ENCODE measurements at places on chromosomes 7 and 10. TPM values are rescaled to one million over a fixed set of nuclear protein-coding genes. Genes with fewer than 3 reads are reported as not detected.

GRCh38 chr10:97974100-97974499 is 56.3 kb downstream of the CRTAC1 start:
- no peaks in the 10 kb centered on the region for H3K36me3 ChIP-seq
- DNase-seq: no peak
- H3K4me1 ChIP-seq: no peaks in the 10 kb centered on the region
- no peak overlapping the region for H3K4me3 ChIP-seq

DNA sequence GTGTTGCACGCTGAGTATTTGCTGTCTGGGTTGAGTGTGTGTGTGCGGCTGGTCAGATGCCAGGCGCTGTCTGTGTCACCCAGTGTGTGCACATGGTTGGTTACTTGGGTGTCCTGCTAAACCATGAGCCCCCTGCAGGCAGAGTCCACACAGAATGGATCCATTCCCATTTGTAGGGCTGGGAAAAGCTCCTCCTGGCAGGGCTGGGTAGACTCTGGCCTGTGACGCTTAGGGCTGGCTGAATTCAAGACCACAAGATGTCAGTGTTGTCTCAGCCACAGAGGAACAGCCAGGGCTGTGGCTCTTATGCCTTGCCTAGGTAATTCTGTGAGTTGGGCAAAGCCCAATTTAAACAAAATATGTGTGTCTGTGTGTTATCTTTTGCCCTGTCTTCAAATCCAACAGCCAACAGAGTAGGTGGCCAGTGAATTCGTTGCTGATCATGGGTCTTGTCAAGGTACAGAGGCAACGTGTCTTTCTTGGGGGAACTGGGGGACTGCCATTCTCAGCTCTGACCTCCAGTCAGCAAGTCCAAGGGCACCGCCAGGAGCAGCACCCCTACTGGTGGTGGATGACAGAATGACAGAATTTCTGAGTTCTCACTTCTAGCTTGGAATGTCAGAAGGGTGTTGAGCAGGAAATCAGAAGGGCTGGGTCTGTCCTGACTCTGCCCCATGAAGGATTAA is 285.1 kb downstream of the CCSER2 start:
- no peaks in the 10 kb centered on the region for H3K27me3 ChIP-seq
- no peaks in the 10 kb centered on the region for H3K36me3 ChIP-seq
- H3K4me1 ChIP-seq: no peaks in the 10 kb centered on the region
- H3K27ac ChIP-seq: no peak overlapping the region
- no peak overlapping the region for H3K4me3 ChIP-seq
- peak; percentile 11 for DNase-seq

DNA sequence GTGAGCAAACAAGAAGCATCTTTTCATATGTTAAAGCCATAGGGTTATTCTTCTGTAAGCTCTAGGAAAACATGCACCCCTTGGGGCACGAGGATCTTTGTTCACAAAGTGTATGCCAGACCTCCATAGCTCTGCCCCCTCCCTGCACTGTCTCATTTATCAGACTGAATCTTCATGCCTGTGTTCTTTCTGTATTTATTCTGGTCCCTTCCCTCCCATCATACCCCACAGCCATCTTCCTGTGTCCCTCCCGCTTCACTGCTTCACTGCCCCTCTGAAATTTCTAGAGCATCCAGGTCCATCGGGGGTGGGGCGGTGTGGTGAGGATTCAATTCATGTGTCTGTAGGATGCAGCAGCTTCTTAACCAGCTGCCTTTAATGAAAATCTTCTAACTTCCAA is 7.5 kb downstream of the EPHB6 start:
- H3K36me3 ChIP-seq: no peaks in the 10 kb centered on the region
- no peak for DNase-seq
- no peak overlapping the region for H3K27ac ChIP-seq
- no peaks in the 10 kb centered on the region for H3K4me1 ChIP-seq

- no peak overlapping the region for H3K4me3 ChIP-seq
- H3K4me1 ChIP-seq: peaks cover 4% of the 10 kb centered on the region
- H3K27ac ChIP-seq: no peak overlapping the region
- no peak for DNase-seq
These were observed 131.8 kb upstream of the GNAI1 start for GRCh38 chr7:80002865-80003264.

DNA sequence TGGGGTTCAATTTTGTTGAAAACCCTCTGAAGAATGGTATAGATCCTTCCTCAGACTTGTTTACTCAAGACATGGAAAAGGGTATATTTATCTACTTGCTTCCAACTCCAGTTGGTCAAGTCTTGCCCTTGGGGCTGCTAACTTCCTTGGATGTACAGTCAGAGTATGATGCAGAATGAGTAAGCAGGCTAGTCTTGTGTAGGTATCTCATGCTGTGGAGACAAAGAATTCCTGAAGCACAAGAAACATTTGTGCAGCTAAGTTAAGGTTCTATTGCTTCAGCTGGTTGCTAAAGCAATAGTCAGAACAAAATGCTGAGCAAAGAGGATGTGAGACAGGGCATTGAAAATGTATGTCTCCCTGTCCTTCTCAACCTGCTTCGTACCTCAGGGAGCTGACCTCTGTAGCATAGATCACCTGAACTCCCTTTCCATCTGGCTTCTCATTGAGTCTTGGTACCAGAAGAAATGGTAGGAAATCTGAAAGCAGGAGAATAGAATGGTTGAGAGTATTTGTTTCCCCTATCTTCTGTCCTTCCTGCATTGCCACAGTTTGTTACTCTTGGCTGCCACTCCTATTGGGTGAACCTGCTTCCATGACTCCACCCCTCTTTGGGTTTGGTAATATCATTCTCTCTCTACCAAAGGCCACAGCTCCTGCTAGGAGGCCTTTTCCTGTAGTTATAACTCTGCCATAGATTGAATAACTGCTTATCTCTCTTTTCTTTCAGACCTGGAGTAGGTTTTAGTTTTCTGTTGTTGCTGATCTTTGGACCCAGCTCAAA is 346.0 kb downstream of the PHF14 start:
- H3K4me3 ChIP-seq: no peak overlapping the region
- no peaks in the 10 kb centered on the region for H3K36me3 ChIP-seq
- no peaks in the 10 kb centered on the region for H3K4me1 ChIP-seq

- no peak overlapping the region for H3K27ac ChIP-seq
- DNase-seq: no peak
- no peaks in the 10 kb centered on the region for H3K36me3 ChIP-seq
- no peak overlapping the region for H3K4me3 ChIP-seq
- peaks cover 10% of the 10 kb centered on the region for H3K4me1 ChIP-seq
- H3K27me3 ChIP-seq: no peaks in the 10 kb centered on the region
These were observed 2.6 kb downstream of the HYCC1 start for GRCh38 chr7:23011222-23011924.

GRCh38 chr7:117072620-117073118 is 119.4 kb downstream of the ST7 start:
- H3K36me3 ChIP-seq: no peaks in the 10 kb centered on the region
- peaks cover 4% of the 10 kb centered on the region for H3K4me1 ChIP-seq
- DNase-seq: no peak
- no peaks in the 10 kb centered on the region for H3K27me3 ChIP-seq

DNA sequence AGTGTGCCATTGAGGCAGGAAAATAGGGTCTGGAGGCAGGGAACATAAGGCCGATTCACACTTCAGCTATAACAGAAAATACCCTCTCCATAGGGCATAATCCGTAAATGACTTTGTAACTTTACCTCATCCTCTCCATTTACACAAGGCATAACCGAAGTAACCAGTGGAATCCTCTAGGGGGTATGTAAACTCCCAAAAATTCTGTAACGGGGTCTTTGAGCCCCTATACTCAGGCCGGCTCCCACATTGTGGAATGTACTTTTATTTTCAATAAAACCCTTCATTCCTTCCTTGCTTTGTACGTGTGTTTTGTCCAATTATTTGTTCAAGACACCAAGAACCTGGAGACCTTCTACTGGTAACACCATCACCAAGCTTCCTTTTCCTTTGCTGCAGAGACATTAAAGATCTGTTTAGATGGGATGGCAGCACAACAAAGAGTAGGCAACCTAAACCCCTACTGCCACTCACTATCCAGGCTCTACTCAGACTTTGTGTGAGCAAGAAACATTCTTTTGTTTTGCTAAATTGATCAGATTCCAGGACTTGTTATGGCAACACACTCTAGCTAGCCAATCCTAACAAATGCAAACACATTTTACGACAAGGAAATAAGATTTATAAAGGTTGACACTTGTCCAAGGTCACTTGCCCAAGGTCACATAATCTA is 99.3 kb downstream of the DGKI start:
- H3K27ac ChIP-seq: no peak overlapping the region
- H3K27me3 ChIP-seq: peaks cover 5% of the 10 kb centered on the region
- no peak for DNase-seq
- no peak overlapping the region for H3K4me3 ChIP-seq

DNA sequence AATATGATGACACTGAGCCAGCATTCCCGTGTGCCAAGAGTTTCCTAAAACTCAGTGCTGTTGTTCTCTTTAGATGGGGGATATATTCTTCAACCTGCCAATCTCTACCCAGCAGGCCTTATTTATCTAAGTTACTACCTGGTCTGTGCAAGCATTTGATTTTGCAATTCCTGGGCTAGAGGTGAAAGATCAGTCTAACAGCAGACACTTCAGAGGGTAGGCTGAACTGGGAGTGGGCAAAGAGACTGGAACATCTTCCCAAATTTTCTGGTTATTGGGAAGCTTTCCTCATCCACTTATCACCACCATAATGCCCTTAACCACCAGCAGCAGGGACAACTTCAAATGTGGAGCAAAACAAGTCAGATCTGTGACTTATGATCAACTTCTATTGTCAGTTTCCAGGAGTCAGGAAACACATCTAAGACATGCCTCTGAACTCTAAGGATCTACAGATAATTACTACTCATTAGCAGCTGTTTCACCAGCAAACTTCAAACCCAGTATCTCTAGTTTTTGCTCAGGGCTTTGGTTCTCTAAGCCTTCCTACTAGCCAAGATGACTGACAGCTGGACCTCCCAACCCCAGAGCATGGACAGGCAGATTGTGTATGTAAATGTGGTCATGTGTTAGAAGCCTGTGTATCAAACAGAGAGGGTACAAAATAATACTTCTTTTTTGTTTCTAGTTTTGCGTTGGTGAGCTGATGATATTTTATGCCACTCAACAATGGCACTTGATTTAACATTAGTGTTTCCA is 1.0 kb downstream of the ASAH2 start:
- DNase-seq: no peak
- H3K4me3 ChIP-seq: no peak overlapping the region
- H3K27me3 ChIP-seq: no peaks in the 10 kb centered on the region
- H3K36me3 ChIP-seq: no peaks in the 10 kb centered on the region
- H3K4me1 ChIP-seq: no peaks in the 10 kb centered on the region
- H3K27ac ChIP-seq: no peak overlapping the region

DNA sequence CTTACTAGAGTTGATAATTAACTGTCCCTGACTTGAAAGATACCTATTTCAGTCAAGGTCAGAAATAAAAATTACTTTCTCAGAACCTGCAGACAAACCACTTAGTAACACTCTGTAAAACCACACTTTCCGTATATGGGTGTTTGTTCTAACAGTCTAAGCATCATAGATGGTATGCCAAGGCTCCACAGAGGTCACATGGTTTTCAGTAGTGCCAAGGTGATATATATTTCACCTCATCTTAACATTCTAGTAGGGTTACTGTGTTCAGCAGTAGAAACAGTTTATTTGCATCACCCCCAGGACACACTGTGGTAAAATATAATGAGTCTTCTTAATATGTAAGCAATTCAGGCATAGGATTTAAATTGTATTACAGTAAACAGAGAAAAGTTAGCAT is 61.5 kb downstream of the KCND2 start:
- H3K4me1 ChIP-seq: no peaks in the 10 kb centered on the region
- H3K27ac ChIP-seq: no peak overlapping the region
- H3K36me3 ChIP-seq: no peaks in the 10 kb centered on the region
- H3K27me3 ChIP-seq: peaks cover 3% of the 10 kb centered on the region
- no peak for DNase-seq

- no peaks in the 10 kb centered on the region for H3K27me3 ChIP-seq
- H3K27ac ChIP-seq: no peak overlapping the region
These were observed 11.3 kb downstream of the KMT2C start for GRCh38 chr7:152424348-152425108.

- no peak for DNase-seq
- 0 out of 2 replicates have a peak, but pooled peaks cover 2% of the 10 kb centered on the region for H3K4me1 ChIP-seq
- no peak within 1 kb of the TSS for H3K27ac ChIP-seq
- H3K4me3 ChIP-seq: no peak within 1 kb of the TSS
- H3K36me3 ChIP-seq: no peaks in the 10 kb centered on the region
- H3K27me3 ChIP-seq: no peaks in the 10 kb centered on the region
These were observed at the start of gene RAB19 for GRCh38 chr7:140403878-140404564. RAB19 (plus strand) TSS chr7:140404058; CDS start chr7:140407647, 3,589 bp downstream.

- H3K36me3 ChIP-seq: peaks cover 18% of the 10 kb centered on the region
- H3K4me3 ChIP-seq: no peak overlapping the region
- no peaks in the 10 kb centered on the region for H3K4me1 ChIP-seq
- no peak for DNase-seq
These were observed 145.3 kb downstream of the CELF2 start for GRCh38 chr10:11162828-11163599.

DNA sequence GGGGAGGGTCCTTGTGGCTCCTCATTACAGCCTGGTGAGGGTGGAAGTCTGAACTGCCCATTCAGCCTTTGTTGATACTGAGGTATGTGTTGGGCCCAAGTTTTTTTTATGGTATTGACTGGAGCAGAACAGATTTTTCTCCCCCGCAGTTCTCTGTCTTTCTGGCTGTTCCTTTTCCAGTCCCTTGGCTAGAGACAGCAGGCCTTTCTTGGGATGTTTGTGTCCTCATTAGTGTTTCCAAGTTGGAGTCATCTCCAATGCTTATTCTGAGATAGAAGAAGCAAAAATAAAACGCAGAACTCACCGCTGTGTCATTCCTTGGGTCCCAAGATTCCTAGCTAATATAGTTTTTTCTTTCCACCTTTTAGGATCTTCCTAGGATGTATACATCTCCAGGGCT is 193.3 kb downstream of the RAMP3 start:
- no peak overlapping the region for H3K4me3 ChIP-seq
- no peaks in the 10 kb centered on the region for H3K36me3 ChIP-seq
- no peak for DNase-seq
- no peak overlapping the region for H3K27ac ChIP-seq

DNA sequence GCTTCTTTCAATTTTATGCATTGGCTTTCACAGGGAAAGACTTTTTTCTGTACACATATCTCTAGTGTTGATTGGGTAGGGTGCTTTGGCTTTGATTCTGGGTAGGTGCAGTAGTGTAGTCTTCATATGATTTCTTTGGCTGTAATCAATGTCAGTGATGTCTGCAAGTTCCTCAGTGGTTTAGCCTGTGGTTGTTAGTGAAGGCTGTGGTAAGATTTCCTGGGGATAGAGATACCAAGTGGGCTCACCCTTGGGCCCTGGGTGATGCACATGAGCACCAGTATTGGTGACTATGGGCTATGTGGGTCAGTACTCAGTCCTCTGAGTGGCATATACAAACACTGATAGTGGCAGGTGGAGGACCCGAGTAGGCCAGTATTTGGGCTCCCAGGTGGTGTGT is 13.0 kb downstream of the GIMAP8 start:
- no peaks in the 10 kb centered on the region for H3K4me1 ChIP-seq
- H3K27ac ChIP-seq: no peak overlapping the region
- 0 out of 2 replicates have a peak, but pooled peaks cover 8% of the 10 kb centered on the region for H3K27me3 ChIP-seq
- no peak for DNase-seq
- H3K4me3 ChIP-seq: no peak overlapping the region

The COL1A2 gene
- 0.12 TPM for total RNA-seq

The STOX1 gene
- 0.30 TPM for total RNA-seq

The LSM8 gene
- 76.8 TPM for total RNA-seq

The SCIN gene
- total RNA-seq: not detected

The LMOD2 gene
- total RNA-seq: not detected

The SLC26A5 gene
- not detected for total RNA-seq

The OR2A12 gene
- not detected for total RNA-seq

The TFPI2 gene
- total RNA-seq: 4.3 TPM

The CYP3A5 gene
- 0.36 TPM for total RNA-seq

The ANKRD26 gene
- 13.9 TPM for total RNA-seq

Measured in SJCRH30 (cell line).